M059J (cell line): ENCODE measurements at places on chromosomes 1 and 21. TPM values are rescaled to one million over a fixed set of nuclear protein-coding genes. Genes with fewer than 3 reads are reported as not detected.

Gene PYCR2
- 31.6 and 60.0 TPM in 2 replicates for total RNA-seq

Gene OLFM3
- total RNA-seq, result not detected in 2 replicates

Gene LCE1F
- not detected in 2 replicates for total RNA-seq

Gene SETDB1
- 27.8 and 31.6 TPM in 2 replicates for total RNA-seq

Gene JAM2
- total RNA-seq, result 1.7 and 3.0 TPM in 2 replicates

Gene LCE2A
- total RNA-seq, result not detected in 2 replicates

Gene FAM163A
- 0.05 TPM in 1 of 2 replicates, not detected in the other for total RNA-seq

Gene UBASH3A
- total RNA-seq, result not detected in 2 replicates

Gene S100A5
- total RNA-seq, result not detected in 2 replicates

Gene ABCD3
- total RNA-seq, result 42.8 and 73.5 TPM in 2 replicates

Gene CORT
- not detected in 2 replicates for total RNA-seq

Gene UBXN10
- total RNA-seq, result not detected in 2 replicates

Gene SLC30A10
- total RNA-seq, result not detected in 2 replicates

Gene CPLANE2
- 1.6 and 6.5 TPM in 2 replicates for total RNA-seq

Gene TMEM52
- not detected in 2 replicates for total RNA-seq

Gene PTPN7
- total RNA-seq, result not detected in 2 replicates

Gene FALEC
- not detected in 2 replicates for total RNA-seq

Gene GJA8
- not detected in 2 replicates for total RNA-seq

Gene CELA2A
- not detected in 2 replicates for total RNA-seq

Gene EDN2
- not detected in 2 replicates for total RNA-seq

Gene PRAMEF14
- not detected in 2 replicates for total RNA-seq

Gene CGN
- 0.52 and 1.5 TPM in 2 replicates for total RNA-seq

Gene THEM4
- 8.2 and 11.7 TPM in 2 replicates for total RNA-seq

Gene TAS1R1
- 0.27 TPM in 1 of 2 replicates, not detected in the other for total RNA-seq

Gene C1orf56
- total RNA-seq, result 2.3 and 3.6 TPM in 2 replicates

Gene F3
- 76.5 and 131 TPM in 2 replicates for total RNA-seq

Gene LRRC3
- total RNA-seq, result not detected in 2 replicates

Gene VASH2
- 0.44 and 0.79 TPM in 2 replicates for total RNA-seq

Gene UTS2
- 0.05 TPM in 1 of 2 replicates, not detected in the other for total RNA-seq

Gene KRTAP21-2
- total RNA-seq, result not detected in 2 replicates

Gene SIK1
- 1.2 and 3.6 TPM in 2 replicates for total RNA-seq

Gene LYSMD1
- total RNA-seq, result 7.6 and 9.7 TPM in 2 replicates

Gene ATG4C
- total RNA-seq, result 9.5 and 12.1 TPM in 2 replicates

Gene LY9
- not detected in 2 replicates for total RNA-seq

Gene CTH
- 3.7 and 5.9 TPM in 2 replicates for total RNA-seq

Gene VWA1
- 0.12 and 1.1 TPM in 2 replicates for total RNA-seq

Gene PTPRC
- 0.49 and 4.5 TPM in 2 replicates for total RNA-seq

Gene PCSK9
- 1.7 and 3.0 TPM in 2 replicates for total RNA-seq

Gene TFF1
- total RNA-seq, result not detected in 2 replicates

Gene ARHGAP29
- total RNA-seq, result 37.2 and 55.9 TPM in 2 replicates

Gene BMP8B
- total RNA-seq, result 0.12 and 0.15 TPM in 2 replicates

Gene RIPPLY3
- 0.62 and 0.64 TPM in 2 replicates for total RNA-seq

Gene FNDC10
- 1.1 and 6.1 TPM in 2 replicates for total RNA-seq
